Stimulated activated CD4-positive, alpha-beta T cell treated with anti-CD3 and anti-CD28 coated beads, Interleukin-4, amount 100 ng/mL, for 24 hours (primary cell): ENCODE measurements at places on chromosomes 4 and X.

DNA sequence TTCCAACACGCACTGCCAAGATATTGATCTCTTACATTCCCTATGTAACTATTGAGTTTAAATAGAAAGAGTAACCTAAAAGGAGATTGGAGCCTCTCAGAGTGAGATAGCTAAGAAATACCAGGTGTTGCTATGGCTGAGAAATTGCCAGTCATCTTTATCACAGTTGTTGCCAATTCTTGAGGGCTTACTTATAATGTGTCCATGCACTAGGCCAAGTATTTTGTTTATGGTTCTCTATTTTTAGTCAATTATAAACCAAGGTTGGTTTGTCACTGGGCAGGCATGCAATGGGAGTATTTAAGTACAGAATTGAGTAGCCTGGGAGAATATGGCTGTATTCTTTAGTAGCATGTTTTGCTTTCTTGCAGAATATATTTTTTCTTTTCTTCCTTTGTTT lies 201.6 kb downstream of the TEX13A start:
- DNase-seq, result no peak

DNA sequence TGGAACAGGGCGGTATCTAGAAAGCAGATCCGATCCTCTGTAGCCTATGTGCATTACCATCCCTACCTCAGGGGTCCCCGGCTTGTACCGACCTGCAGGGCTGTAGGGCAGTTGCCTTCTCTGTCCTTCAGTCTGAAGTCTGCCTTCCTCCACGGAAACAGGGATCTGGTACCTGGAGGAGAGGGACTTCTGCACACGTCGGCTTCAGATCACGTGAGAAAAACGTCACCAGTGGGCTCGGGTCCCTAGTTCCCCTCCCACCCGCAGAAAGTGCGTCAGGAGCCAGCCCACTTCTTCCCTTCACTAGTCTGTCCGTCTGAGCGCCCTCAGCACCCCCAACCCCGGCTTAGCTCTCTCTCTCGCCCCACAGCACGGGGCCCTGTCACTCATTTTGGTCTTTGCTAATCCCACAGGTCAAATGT lies at the start of gene TCEAL5:
Gene TCEAL5 (minus strand): TSS at position 170 of the 422 bp plus-strand sequence. CDS start 2,187 bp downstream, outside the sequence.
- no peak for DNase-seq

GRCh38 chr4:1851575-1852410 lies 4.2 kb downstream of the LETM1 start:
- DNase-seq, result no peak

DNA sequence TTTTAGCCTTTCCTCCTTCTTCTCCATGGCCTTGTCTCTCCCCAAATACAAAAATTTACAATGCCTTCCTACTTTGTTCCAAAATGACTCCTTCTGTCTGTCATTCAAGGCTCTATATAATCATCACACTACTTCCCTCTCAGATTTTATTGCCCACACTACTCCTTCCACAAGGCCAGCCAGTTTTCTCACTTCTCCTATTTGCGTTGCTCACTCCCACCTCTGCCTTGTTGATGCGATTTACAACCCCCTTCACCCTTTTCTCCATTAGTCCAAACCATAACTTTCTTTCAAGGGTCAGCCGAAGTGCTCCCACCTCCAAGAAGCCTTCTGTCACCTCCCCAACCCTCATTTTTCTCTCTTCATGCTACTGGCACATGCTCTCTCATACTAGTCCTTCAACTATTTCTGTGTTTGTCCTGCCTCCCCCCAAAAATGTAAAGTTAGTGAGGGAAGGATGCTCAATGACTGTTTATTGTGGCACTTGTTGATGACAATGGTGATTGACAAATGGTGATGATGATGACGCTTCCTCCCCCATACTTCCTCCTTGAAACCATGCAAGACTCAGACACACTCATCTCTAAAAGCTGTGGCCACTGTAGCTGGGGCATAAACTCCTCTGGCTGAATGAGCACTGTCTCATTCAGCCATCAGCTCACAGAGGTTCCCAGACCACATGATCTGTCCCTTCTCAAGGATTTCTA lies 2.7 kb upstream of the XKRX start:
- peak; percentile 4 for DNase-seq

DNA sequence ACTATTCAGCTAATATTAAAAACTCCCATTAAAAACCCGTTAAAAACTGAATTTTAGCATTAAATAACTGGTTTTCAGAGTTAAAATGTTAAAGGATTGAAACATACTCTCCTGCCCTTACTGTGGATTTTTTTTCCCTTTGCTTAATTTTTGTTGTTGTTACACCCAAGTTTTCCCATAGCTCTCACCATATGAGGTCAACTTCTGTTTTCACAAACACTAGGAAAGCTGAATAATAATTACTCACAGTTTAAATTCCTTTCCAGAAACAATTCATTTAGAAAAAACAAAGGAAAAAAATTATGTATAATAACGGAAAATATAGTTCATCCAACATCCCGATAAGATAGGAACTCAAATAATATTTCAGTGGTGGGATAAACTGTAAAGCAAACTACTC lies 129.0 kb downstream of the PPP3CA start:
- no peak for DNase-seq

DNA sequence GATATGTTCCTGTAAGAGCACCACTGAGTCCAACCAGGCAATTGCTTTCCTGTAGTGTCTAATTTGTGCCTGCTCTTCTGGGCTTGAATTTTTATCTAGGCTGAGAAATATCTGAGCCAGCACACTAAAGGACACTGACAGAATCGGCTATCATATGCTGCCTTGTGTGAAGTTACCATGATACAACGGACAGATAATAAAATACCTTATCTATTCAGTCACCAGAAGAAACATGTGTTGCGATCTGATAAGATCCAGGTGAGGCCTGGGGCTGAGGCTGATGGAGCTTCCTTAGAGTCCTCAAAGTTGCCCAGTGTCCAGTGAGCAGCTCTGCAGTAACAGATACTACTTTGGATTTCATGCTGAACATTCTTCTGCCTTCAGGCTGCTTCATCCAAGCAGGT lies 111.8 kb downstream of the ZNF518B start:
- DNase-seq, result no peak

- DNase-seq, result no peak
Observed at GRCh38 chr4:124535003-124535402, 177.5 kb downstream of the ANKRD50 start.

GRCh38 chr4:89899152-89899551 lies 4.5 kb downstream of the MMRN1 start:
- no peak for DNase-seq

DNA sequence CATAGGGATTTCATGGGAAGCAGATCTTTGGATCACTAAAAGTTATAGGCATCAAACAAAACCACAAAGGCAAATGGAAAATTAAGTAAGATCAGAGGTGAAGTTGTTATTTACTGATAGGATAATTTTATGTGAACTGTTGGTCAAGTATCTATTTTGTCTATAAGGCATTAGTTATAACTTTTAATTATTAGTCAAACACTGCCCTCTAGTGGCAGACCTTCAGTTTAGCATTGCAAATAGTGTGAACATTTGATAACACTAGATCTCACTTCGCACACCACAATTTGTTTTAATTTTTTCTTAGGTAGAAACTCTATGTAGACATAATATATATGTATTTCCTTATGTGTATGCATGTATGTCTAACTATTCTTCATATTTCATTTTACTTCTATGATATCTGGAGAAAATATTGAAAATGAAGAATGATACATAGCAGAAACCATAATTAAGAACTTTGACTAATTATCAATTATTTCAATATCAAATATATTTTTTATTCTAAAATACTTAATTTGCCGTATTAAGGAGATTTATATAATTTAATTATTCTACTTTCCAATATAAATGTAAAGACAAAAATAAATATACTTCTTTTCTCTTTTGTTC lies 214.5 kb upstream of the TACR3 start:
- peak; percentile 17 for DNase-seq

GRCh38 chrX:70422851-70423341 lies at the start of gene GDPD2:
Gene GDPD2, plus strand, starts transcription at chrX:70423314. Its CDS starts 1,671 bp downstream, at chrX:70424985.
- no peak for DNase-seq

- no peak for DNase-seq
Observed at GRCh38 chr4:100869276-100869675, 351.5 kb upstream of the EMCN start.

DNA sequence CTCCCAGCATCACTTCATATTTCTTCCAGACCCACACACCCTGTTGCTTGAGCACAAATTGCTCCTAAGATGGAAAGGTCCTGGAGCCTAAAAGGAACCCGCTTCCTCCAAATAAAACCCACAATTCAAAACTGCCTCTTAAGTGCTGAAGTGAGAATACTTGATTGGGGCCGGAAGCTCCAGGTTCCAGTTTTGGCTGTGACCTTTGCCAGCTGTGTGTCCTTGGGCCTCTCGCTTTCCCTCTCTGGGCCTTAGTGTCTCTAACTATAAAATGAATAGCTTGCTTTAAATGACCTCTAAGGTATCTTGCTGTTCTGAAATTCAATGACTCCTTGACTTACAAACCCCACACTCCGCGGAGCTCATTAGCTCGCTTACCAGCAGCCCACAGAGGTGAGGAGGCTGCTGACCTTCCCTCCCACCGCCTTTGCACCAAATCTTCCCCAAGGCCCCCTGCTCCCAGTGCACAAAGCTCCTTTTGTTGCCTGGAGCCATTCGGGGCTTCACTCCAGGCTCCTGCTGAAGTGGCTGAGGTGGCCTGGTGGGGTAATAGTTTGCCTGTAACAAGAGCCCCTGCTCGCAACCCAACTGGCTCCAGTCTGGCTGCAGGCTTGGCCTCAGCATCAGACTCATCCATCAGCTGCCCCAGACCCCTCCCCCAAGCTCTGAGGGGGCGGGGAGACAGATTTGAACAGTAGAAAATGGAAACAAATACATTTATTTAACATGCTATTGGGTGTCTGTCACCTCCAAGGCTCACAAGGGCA lies 21.8 kb downstream of the STARD8 start:
- DNase-seq, result no peak

DNA sequence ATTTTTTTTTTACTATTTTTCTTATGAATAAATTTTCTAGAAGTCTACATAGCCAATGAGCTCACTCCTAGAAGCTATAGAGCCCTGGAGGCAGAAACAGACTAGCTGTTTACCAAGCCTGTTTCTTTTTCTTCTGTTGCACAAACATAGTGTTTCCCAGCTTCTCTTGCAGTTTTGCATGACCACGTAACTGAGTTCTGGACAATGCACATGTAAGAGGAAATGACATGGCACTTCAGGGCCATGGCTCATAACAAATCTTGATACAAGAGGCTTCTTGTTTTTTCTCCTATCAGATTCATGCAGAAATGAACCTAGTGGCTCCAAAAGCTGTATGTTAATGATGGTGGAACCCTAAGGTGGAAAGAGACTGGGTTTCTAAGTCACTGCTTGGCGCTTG lies 127.4 kb downstream of the ZNF330 start:
- no peak for DNase-seq

DNA sequence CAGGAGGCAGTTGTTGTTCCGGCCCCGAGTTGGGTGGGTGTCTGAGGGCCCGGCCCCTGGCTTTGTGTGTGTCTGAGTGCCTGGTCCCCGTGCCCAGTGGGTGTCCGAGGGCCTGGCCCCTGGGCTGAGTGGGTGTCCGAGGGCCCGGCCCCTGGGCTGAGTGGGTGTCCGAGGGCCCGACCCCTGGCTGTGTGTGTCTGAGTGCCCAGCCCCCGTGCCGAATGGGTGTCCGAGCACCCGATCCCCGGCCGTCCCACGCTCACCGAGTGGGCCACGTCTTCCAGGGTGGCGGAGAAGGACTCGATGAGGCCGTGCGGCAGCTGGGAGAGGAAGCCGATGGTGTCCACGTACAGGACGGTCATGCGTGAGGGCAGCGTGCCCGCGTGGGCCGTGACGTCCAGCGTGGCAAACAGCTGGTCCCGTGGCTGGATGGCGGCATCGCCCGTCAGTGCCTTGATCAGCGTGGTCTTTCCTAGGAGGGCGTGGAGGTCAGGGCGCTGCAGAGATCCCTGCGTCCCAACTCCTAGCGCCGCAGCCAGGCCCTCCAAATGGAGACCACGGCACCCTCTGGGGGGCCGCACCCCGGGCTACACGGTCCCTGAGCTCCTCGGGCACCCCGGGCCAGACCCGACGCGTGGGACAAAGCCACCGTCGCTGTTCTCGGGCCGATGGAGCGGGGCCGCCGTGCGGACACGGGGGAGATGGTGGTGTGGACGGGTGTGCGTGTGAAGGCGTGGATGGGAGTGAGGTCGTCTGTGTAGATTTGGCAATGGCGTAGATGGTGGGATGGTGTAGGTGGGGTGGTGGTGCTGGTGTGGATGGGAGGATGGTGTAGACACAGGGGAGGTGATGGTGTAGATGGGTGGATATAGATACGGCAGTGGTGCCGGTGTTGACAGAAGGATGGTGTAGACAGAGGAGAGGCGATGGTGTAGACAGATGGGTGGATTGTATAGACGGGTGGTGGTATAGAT lies 7.2 kb downstream of the GTPBP6 start:
- DNase-seq, result no peak

DNA sequence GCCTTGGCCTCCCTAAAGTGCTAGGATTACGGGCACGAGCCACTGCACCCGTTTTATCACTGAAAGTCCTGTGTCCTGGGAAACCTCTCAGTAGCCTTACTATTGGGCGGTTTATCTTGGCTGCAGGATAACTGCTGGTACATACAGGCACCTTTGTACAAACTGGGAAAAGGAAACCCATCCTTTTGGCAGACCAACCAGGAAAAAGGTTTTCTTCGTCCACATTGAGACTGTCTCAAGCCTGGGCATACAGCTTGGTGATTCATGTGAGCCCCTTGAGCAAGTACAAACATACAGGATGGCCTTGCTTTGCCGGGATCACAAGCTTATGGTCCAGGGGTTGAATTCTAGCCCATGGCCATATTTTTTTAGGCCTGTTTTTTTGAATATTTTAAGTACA lies 32.8 kb downstream of the RWDD4 start:
- no peak for DNase-seq

DNA sequence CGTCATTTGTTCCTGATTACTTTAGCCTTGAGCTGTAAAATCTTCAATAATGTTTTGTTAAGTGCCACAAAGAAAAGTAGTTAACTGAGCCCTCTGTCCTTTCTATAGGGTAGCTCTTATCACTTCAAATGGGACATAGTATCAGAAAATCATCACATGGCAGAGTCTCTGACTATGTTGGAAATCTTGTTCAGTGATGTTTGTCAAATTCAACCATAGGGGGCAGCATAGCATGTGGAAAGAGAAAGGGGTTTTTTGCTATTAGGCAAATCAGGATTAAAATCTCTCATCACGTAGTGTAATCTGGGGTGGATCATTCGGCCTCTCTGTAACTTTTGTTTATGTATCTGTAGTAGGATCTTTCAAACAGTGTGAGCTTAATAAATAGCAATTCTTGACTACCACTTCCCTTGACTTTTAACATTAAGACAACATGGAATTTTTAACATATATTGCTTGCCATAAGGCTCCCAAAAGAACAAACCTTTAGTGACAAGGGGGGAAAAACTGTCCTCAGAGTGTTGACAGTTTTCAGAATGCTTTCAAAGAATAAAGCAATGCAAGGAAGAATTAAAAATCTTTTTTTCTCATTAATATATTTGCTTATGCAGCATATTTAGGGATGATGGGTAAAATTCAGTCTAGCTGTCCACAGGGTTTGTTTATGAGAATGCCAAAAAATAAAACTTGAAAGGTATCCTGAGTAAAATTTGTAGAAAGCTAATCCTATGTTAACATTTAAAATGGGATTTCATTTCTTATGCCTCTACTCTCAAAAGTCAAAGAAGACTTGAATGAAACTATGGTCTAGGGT lies 127.2 kb downstream of the FBXW7 start:
- peak; percentile 22 for DNase-seq
